ENCODE measurements at places on chromosomes 2 and 18. TPM values are rescaled to one million over a fixed set of nuclear protein-coding genes. Genes with fewer than 3 reads are reported as not detected.

Gene GRP
- not detected for total RNA-seq

Gene PNKD
- total RNA-seq = 20.0 TPM

Gene LINC00305
- total RNA-seq = 0.20 TPM

Gene WDPCP
- 4.6 TPM for total RNA-seq

Gene EVX2
- total RNA-seq = not detected

Gene CSRNP3
- 0.44 TPM for total RNA-seq

Gene IGFBP5
- 5.0 TPM for total RNA-seq
